ENCODE measurements at places on chromosomes 12 and 14.

DNA sequence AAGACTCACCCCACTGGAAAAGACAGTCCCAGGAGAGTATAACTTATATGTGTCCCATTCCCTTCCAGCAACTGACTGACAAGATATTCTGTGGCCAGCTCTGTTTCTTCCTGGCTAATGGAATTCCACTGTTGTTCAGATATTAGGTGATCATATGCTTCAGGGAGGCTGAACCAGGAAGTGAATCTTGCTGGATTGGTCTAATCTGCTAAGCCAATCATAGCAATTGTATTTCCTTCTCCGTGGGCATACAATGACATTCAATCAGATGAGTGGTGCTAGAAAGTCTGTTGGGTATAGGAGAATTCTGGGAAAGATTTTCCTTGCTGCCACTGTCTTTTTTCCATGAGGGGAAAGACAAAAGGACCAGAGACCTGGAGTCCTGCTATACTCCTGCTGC is 12.1 kb downstream of the PYGL start:
- no peak for DNase-seq

DNA sequence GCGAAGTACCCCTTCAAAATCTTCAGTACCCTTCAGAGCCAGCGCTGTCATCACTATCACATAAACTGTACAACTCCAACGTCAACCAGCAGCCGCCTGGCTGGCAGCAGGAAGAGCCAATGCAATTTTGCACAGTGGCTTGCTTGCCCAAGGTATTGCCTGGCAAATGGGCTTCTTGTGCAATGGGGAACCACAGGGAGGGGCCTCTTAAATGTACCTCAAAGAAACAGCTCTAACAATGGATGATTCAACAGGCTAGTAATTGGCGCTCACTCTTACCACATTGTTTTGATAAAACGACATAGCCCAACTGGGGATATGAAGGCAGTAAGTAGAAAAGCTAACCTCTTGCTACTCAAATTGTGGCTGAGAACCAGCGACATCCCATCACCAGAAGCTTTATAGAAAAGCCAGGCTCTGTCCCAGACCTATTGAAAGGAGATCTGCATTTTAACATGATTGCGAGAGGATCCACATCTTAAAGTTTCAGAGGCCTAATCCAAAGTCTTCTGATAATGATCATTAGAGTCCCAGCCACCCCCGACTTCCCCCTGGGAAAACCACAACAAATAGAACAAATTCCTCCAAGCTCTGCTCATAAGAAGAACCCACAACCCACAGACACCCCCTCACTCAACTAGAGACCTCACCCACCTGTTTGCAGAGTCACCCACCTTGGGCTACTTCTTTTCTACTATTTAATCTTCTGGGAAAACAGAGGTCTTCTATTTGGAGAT is 125.3 kb upstream of the HIF1A start:
- no peak for DNase-seq

- no peak for DNase-seq
These were observed 1.0 kb downstream of the SLC6A12 start for GRCh38 chr12:212715-213526.

DNA sequence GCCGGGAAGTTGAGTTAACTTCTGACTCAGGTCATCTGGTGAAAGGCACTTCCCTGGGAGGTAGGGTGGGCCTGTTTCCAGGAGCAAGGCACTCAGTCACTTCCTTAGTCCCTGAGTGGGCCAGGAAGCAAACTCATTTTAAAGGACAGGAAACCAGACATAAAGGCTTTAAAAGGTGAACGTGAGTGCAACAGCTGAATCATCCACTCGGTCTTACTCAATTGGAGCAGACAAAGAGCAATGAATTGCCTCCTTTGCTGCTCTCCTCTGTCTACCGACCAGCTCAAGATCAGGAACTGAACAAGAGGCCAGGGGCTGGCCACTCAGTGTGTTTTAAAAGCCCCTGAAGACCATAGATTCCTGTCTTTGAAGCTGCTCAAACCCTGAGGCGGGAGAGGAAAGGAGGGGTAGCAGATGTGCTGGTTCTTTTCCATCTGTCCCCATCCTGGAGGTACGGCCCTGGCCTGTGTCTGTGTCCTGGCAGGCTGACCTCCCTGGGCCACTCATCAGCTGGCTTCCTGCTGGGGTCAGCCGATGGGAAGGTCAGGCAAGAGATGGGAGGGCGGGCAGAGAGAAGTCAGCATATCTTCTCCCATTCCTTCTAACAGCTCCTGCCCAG is 148.9 kb downstream of the PPM1H start:
- DNase-seq = no peak

DNA sequence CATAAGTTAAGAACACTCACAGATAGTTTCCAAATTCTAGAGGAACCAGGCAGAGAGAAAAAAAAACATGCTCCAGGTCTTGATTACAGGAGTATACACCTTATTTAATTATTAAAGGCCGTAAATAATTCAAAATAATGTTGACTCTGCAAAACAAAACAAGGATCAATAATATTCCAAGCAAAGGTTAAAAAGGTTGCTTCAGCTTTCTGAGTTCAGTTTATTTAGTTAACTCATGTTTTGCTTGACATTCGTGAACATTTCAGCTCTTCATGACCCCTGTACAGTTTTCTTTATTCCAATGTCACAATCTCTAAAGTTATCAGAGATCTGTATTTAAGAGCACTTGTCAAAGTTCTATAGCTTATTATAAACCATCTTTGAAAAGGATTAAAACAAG is 19.6 kb downstream of the KLRF2 start:
- DNase-seq = no peak

DNA sequence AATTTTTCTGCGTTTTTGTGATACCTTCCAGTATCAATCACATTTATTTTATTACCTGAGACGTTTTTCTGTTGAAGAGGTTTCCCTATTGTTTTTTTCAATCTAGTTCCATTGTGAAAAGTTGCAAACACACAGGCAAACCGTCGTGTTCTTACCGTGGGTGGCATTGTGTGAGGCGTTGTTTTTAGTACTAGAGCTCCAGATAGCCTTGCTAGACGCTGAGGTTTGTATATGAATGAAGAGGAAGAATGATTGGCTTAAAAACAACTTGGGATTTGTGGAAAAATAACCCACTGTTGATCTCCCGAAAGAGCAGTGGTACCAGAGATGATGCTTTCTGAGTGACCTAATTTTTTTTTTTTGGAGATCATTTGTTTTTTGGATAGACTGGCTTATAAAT is 1.0 kb downstream of the SOCS4 start:
- DNase-seq = no peak

DNA sequence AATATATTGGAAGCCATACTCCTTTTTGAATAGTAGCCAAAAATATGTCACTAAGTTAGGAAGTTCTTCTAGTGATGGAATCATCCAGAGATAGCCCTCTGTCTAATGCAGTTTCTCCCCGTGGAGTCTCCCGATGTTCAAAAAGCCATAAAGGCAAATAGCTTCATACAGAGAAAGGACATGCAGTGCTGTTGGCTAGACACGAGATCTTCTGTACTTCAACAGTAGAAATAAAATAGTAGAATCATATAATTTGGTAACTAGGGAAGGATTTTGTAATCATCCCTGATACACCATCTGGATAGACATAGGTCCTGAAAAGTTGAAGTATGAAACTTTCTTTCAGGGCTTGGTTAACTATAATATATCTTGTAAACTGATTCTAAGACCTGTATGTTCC is 27.6 kb downstream of the LRFN5 start:
- no peak for DNase-seq

DNA sequence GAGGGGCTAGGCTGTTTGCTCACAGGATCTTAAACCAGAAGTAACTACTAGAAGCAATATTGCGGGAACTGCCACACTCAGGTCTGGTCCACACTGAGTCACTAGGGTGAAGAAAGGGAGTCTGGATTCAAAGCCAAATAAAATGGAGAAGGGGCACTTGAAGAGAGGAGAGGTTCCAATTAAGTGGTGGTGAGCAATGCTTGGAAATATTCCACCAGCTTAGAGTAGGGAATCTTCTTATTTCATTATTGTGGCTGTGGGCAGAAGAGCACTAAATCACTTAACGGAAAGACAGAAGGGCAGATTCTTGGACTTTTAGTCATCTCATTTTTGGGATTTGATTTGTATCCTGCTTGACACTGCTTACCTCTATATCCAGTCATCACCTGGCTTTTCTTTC is 48.6 kb upstream of the PPP1R12A start:
- DNase-seq = no peak

- DNase-seq = no peak
These were observed 3.7 kb downstream of the USP44 start for GRCh38 chr12:95547522-95548055.

GRCh38 chr12:252636-253035 is 10.0 kb downstream of the SLC6A13 start:
- no peak for DNase-seq
